Calu3 (cell line): ENCODE measurements at places on chromosomes 16 and 17. TPM values are rescaled to one million over a fixed set of nuclear protein-coding genes. Genes with fewer than 3 reads are reported as not detected.

DNA sequence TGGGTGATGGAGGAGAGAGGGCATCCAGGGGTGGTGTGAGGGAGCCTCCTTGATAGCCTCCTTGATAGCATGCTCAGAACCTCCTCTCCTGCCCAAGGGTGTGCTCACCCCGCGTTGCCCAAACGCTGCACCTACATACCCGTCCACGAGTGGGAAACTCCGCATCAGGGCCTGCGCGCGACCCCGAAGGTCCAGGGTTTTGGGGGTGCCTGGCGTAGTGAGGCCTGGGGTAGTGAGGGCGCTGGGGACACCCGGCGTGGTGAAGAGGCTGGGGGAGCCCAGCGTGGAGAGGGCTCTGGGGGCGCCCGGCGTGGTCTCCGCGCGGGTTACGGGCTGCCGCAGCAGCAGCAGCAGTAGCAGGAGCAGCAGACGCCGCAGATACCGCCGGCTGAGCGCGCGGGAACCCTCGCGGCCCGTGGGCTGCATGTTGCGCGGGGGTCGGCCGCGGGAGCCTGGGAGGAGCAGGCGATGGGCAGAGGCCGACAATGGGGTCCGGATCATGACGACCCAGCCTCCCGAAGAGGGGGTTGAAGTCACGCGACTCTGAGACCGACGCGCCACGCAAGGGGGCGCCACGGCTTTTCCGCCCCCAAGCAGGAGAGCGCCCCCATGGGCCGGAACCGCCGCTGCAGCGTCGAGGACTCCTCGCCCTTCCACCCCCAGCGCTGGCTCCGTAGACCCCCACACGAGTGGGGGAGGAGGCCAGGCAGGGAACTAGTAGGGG lies at the start of gene DPEP3:
Gene DPEP3 (minus strand): TSS at position 545 of the 724 bp plus-strand sequence. CDS start 119 bp downstream, at position 426.
- DNase-seq: no peak

- DNase-seq: no peak
Observed at GRCh38 chr17:78650093-78650715, 73.0 kb upstream of the DNAH17 start.

GRCh38 chr16:12580809-12581208 lies 222.9 kb downstream of the CPPED1 start:
- no peak for DNase-seq

DNA sequence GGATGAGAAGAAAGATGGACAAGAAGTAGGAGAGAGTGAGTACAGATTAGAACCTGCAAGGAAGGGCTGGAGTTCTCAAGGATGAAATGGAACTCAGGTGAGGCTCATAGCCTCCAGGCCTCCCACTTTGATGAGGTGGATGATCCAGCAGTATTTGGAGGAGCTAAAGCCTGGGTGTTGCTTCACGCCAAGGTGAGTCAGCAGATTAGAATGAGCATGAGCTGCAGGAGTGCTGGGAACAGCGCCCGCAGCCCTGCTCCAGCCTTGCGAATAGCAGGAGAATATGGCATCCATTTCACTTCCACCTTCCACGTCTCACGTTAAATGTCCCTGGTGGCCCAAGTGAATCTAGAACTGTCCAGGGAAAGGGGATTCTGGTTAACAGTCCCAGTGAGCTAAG lies 94.4 kb upstream of the CPHXL start:
- DNase-seq: no peak

Gene PLA2G10
- total RNA-seq: 3.3 and 6.3 TPM in 2 replicates
